Left renal pelvis (tissue), 4 donors: ENCODE measurements at places on chromosomes 5 and 9.
A peak's percentile ranks its signal among the peaks of the same experiment; 100 is the strongest.

GRCh38 chr9:136086213-136086881, 8.7 kb downstream of the NACC2 start:
- no peak for DNase-seq

- no peak for DNase-seq
Observed at GRCh38 chr5:76732405-76733048, 16.6 kb downstream of the F2R start.

DNA sequence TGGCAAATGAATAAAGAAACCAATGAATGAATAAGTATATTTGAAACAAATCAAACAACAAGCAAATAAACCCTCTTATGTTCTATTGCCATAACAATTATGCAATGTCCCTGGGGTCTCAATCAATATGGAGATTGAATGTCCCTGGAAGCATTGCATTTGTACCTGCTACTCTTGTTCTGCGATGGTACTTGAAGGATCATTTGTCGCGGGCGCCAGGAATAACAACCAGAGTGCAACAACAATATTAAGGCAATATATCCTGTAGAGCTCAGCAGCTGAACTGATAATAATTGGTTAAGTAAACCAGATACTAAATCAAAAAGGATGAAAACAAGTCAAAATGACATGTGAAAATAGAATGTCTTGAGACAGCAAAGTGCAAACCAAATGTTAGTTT, 1001.9 kb upstream of the NUDT12 start:
- DNase-seq, result no peak

- DNase-seq, result no peak
Observed at GRCh38 chr5:142069606-142070399, 38.8 kb upstream of the NDFIP1 start.

DNA sequence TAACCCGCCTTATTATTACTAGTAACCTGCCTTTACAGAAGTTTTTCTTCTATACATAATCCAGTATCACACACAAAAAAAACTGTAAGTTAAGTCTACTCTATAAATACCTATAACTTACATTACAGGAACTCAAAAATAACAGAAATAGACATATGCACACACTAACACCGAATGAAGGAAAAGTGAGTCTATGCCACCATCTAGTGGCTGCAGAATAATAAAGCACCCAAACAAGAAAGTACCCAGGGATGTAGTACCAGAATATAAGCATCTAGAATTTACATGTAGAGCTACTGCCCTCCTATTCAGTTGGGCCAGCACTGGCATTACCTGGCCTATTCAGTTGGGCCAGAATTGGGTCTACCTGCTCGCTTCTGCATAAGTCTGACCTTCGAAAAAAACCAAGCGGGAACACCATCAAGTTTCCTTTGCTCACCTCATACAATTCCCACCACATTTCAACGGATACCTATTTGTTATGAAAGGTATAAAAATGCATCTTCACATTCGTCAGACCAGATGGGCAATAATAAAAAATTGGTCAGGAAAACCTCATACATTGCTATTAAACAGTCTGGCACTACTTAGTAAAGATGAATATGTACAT, 4.0 kb upstream of the NIPSNAP3A start:
- peak; percentile 49 for DNase-seq

GRCh38 chr9:114140850-114141249, 14.5 kb upstream of the COL27A1 start:
- no peak for DNase-seq

GRCh38 chr9:69122082-69122548, 52.0 kb upstream of the TJP2 start:
- DNase-seq, result peak; percentile 61

GRCh38 chr5:61474746-61475145, 142.7 kb downstream of the ZSWIM6 start:
- DNase-seq, result no peak

DNA sequence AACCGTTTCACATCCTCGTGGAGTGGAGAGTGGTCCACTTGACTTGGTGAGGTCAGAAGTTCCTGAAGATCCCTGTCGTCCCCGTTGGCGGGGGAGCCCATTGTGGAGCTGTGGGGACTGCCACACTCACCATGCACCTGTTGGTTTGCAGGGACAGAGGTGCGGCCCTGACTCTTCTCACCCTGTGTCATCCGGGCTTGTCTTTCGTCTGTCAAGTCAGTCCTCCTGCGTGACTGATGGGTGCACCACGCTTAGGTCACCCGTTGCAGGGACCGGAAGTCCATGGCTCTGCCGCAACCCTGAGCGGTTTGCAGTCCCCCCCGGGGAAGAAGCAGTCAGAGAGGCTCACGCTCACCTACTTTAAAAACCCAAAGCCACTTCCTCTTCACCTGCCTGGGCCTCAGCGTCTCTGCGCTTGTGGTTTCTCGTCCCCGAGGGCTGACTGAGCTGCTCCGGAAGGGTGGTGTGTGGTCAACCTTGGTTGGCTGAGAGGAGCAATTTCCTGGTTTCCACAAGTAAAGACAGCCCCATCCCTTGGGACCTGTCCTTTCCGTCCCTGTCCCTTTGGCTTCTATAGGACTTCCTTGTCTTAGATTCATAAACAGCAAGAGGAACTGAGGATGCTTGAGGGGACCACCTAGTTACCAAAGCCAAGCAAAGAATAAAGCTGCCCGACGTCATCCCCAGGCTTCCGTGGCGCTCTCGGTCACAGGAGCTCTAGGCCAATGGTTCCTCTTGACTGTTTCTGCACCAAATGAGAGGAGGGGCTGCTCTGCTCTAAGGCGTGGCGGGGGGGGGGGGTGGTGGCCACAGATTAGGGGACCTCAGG, 53.2 kb downstream of the USP20 start:
- no peak for DNase-seq
